Stimulated activated CD4-positive, alpha-beta T cell treated with anti-CD3 and anti-CD28 coated beads, Interleukin-15, amount 100 ng/mL, for 1 hour (primary cell): ENCODE measurements at places on chromosomes 1 and 21.

DNA sequence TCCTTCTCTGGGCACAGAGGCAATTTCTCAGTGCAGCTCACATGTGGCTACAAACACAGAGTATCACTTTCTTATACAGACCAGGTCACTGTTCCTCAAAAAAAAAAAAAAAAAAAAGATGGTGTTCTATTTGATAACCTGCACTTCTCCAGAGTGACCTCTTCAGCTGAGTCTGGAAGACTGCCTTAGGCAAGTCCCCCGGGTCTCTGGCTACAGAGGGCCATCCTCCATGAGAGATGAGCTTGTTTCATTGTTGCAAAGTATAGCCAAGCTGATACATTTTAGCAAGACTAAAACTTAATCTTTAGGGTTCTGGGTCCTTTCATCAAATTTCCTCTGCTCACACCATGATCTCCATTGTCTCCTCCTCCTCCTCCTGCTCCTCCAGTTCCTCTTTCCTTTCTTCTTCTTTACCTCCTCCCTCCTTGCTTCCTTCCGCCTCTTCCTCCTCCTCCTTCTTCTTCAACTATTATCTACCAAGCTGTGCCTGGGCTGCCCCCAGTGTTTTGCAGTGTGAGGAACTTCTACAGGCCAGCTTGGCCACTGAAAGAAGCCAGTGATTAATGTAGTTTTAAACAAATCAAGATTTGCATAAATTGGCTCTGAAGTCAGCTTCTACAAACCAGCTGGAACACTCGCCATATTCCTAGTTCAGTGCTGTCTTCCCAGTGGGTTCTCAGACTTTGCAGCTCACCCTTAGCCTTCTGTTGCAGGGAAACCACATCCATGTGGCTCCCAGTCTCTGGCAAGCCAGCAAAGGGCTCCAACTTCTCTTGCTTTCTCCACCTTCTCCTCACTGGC lies 139.4 kb downstream of the RUNX1 start:
- DNase-seq: no peak

GRCh38 chr1:23720256-23720995 lies 22.8 kb upstream of the ELOA start:
- no peak for DNase-seq

DNA sequence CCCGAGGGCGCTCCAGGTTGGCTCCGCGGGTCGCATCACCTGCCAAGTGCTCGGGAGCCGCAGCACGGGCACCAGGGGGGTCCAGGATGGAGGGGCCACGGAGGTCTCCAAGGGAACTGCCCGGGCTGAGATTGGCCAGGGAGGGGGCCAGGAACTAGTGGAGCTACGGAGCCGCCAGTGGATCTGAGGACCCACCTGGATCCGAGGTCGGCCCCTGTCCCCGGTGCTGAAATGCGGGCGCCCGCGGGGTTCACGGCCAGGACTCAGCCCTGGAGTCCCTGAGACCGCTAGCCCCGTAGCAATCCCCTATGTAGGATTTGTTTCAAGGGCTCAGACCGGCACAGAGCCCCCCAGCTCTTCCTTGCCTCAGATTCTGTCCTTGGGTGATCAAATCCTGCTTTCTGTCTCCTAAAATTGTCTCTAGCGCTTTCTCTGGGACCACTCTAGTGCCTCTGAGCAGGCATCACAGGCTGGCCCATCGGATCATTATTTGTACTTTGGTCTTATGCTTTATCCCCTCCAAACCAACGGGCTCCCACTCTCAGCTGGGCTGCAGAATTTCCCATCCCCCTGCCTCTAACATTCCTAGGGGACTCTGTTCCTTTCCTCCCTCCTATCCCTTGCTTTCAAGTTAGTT lies 27.3 kb downstream of the KIAA2013 start:
- no peak for DNase-seq

DNA sequence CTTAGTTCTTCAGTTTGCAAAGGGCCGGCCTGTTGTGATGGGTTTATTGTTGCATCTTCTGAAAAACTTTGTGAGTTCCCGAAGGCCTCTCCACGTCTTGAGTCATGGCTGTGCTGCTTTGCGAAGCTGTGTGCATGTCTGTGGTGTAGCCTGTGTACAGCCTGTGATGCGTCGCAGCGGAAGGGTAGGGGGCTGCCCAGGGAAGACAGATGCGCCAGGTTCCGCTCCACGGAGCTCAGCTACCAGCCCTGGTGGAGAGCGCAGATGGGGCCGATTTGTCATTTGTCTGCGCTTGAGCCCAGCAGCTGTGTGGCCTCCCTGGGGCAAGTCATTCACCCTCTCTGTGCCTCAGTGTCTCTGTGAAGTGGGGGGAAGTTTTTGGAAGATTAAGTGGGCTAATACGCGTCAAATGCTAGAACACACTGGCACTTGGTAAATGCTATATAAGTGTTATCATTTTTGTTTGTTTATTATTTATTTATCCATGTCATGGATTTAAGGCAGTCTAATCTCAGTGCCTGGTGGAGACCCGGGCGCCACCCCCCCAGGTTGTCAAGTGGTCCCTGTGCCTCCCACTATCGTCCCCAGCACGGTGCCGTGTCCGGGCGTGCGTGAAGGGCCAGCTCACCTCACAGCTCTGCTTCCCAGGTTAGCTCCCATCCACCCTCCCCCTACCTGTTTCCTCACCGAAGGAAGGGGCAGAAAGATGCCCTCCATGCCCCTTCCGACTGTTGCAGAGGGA lies 8.4 kb downstream of the PDE9A start:
- no peak for DNase-seq

DNA sequence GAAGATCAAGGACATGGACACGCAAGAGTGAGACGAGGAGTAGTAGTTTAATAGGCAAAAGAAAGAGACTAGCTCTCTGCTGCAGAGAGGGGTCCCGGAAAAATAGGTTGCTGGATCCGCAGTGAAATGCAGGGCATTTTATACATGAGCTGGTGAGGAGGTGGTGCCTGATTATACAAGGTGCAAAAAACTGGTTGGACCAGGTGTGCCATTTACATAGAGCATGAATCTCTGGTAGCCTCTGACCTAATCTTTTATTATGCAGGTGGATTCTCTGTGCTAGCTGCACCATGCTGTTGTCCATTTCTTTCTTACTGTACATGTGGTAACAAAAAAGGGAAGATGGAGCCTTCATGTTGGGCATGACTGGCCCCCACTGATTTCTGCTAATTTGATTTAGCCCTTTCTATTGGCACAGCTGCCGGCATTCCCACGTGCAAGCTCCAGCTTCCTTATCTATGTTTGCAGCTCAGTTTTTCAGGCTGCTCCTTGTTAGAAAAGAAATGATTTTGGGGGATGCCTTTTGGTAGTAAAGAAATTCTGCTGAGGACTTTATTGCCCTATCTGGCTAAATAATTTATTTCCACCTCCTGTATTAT lies 548.1 kb downstream of the BRINP3 start:
- no peak for DNase-seq

- peak; percentile 86 for DNase-seq
These were observed 775 bp upstream of the AIM2 start for GRCh38 chr1:159077120-159077961.

- no peak for DNase-seq
These were observed 23.3 kb upstream of the NBL1 start for GRCh38 chr1:19620786-19621185.

- DNase-seq: no peak
These were observed 65.7 kb upstream of the FCGR2A start for GRCh38 chr1:161439280-161440232.

DNA sequence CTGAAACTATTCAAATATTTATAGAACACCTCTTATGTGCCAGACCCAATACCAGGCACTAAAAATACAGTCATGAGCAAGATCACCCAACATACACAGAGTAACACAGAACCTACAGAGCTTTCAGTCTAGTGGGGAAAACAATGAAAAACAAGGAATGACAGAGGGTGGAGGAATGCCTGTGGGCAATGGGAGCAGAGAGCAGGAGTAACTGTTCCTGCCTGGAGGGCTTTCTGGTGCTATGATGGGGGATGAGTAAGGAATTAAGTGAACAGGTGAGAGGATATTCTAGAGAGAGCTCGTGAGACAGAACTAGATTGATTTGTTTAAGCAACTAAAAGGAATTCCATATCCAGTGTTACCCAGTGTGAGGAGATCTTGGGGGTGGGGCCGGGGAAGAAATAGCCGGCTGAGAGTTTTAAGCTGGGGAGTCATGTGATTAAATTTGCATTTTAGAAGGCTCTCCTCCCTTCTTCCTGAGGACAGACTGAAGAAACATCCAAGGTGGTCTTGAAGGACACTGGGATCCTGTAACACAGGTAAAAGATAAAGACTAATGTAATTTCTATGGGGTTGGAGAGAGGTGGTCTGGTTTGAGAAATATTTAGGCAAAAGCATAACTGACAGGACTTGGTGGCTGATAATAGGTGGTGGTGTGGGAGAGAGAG lies 2.1 kb upstream of the CD53 start:
- DNase-seq: no peak

DNA sequence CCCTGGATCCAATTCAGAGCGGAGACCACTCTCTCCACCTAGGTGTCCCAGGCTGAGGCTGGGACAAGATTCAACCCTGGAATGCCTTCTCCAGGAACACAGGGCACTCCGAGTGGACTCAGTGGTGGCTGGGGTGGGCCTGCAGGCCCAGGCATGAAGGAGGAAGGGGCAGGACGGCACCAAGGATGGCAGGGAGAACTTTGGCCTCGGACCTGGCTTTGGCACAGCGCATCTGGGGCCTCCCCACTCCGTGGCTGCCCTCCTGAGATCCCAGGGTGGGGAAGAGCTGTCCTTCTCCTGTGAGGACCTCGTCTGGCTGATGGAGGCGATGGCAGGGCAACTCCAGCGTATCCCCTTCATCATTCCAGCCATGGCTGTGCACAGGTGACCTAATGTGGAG lies 35.6 kb downstream of the DHCR24 start:
- DNase-seq: no peak

DNA sequence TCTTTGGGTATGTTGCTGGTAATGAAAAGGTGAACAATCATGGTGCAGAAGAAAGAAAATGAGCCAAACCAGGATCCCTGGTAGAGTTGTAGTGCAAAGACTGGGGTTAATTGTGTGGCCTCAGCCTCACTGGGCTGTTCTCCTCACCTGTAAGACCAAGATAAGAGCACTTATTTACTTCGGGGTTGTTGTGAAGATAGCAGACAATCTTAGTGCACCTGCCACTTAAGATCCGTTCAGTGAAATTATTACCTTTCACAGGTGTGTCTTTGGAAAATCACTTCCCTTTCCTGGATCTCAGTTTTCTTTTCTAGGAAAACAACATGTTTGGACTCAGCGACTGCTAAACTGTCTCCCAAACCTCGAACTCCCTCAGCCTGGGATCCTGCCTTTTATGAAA lies 1.3 kb upstream of the FGGY start:
- DNase-seq: no peak

- DNase-seq: no peak
These were observed 27.7 kb upstream of the PDXK start for GRCh38 chr21:43691086-43691795.

DNA sequence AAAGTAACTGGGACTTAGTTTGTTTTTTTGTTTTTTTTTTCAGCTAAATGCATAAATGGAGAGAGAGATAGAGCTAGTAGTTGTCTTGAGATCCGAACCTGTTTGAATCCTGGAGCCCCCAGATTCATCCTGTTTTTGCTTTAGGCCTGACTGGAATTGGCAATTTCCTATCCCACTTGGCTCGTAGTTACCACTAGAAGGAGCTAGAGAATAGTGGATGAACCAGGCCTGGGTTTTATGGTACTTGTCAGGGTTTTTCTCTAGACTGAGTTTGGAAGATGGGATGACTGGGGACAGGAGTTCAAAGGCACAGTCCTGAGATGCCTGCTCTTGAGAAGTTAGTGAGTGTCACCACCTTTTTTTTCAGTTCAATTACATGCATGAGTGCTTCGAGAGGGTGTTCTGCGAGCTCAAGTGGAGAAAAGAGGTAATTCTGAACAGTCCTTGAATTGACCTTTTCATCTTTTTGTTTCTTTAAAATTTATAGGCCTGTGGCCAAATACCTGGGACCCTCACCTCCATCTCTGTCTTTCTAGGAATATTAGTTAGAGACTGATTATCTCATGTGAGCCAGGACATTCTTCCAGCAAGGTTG lies 23.4 kb downstream of the CELF3 start:
- DNase-seq: no peak

GRCh38 chr1:173210283-173210682 lies 3.2 kb upstream of the TNFSF4 start:
- DNase-seq: no peak

- no peak for DNase-seq
These were observed 20.6 kb upstream of the USP24 start for GRCh38 chr1:55235722-55236121.

DNA sequence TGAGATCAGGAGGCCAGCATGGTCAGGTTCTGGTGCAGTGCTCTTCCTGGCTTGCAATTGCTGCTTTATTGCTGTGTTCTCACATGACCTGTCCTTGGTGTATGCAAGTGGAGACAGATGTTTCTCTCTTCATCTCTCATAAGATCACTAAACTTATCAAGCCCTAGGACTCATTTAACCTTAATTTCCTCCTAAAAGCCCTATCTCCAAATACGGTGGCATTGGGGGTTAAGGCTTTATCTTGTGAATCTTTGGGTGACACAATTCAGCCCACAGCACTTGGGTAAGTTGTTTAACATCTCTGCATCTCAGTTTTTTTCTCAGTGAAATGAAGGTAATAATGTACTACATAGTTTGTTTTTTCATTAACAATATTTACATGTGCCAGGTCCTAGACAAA lies 152.4 kb downstream of the RWDD3 start:
- DNase-seq: no peak

DNA sequence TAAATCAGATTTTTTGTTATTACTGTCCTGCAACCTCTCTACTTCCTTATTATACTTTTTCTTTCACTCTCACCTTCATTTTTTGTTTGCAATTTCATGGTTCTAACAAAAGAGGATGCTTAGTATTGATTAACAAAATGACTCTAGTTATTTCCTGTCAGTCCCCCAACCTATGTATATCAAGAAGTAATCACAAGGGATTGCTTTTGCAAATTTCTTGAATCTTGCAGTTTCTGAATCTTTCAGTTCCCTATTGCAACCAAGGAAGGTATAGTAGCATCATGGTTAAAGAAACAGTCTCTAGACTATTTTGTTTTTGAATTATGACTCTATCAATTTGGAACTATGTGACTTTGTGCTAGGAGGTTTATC lies 446.9 kb downstream of the NEGR1 start:
- no peak for DNase-seq

- no peak for DNase-seq
These were observed 55.0 kb upstream of the TRAPPC10 start for GRCh38 chr21:43957128-43957571.

DNA sequence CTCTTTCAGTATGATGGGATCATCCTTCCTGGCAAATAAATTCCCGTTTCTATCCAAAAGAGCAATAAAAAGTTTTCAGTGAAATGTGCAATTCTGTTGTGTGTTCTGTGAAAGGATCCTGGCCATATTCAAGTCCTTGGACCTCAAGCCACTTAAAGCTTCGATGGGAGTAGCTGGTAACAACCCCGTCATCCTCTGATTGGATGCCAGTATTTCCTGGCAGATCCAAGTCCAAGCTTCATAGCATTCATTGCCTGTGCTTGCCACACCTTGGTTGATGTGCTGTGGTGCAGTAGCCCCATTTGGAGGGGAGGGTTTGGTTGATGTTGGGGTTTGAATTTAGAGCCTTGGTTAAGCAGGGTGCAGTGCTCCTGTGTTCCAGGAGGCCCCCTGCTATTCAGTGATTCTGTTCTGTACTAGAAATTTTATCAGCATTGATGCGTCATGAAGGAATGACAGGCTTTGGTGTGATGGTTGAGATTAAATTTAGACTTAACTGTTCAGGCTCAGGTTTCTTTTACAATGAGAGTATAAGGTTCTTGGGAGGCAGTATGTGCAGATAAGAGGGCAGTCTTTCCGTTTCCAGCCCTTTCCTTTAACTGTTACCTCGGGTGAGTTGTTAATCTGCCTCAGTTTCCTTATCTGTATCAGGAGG lies 4.9 kb downstream of the RPL11 start:
- no peak for DNase-seq

GRCh38 chr1:23177438-23178380 lies 9.1 kb upstream of the LUZP1 start:
- peak; percentile 35 for DNase-seq
